GM12878 (cell line): ENCODE measurements at places on chromosomes 5 and 9.
A peak's percentile ranks its signal among the peaks of the same experiment; 100 is the strongest.

- H3K4me3 ChIP-seq = no peak overlapping the region
- H3K4me1 ChIP-seq = no peaks in the 10 kb centered on the region
- H3K27ac ChIP-seq = no peak overlapping the region
- H3K36me3 ChIP-seq = no peaks in the 10 kb centered on the region
- H3K27me3 ChIP-seq = no peaks in the 10 kb centered on the region
These were observed 198.6 kb upstream of the SH3GL2 start for GRCh38 chr9:17380126-17380861.

DNA sequence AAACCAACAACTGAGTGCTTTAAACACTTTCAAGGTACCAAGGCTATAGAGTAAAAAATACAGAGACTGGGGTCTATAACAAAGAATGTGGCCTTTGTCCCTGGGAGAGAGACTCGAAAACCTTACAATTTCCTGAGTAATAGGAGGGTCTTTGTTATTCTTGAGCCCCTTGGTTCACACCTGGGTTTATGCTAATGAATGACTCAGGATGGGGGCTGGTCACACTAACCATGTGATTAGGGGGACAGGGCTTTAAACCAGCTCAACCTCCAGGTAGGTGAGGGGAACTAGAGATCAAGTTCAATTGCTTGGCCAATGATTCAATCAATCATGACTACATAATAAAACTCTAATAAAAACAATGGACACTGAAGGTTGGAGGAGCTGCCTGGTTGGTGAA is 50.2 kb downstream of the PLPP1 start:
- H3K4me3 ChIP-seq = no peak overlapping the region
- H3K4me1 ChIP-seq = no peaks in the 10 kb centered on the region
- DNase-seq = no peak
- no peaks in the 10 kb centered on the region for H3K27me3 ChIP-seq

- no peak for DNase-seq
- H3K27me3 ChIP-seq = no peaks in the 10 kb centered on the region
- no peak overlapping the region for H3K27ac ChIP-seq
- no peaks in the 10 kb centered on the region for H3K36me3 ChIP-seq
- H3K4me1 ChIP-seq = no peaks in the 10 kb centered on the region
These were observed 991.5 kb upstream of the TYRP1 start for GRCh38 chr9:11701706-11702105.

DNA sequence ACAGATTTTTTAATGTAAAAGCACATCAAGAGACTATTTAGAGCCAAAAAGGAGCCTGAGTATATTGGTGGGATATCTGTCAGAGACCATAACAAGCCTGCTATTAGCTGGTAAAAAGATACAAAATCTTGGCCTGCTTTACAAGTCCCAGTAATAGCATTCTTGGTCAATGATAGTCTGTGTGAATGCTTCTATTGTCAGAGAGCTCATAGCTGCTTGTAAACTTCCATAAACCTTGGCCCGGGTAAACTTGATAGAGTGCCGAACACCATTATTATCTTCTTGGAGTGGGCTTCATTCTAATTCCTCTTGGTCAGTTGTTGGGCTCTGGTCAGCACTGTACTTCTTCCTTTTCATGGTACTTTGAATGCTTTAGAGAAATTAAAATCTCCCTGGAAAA is 64.0 kb downstream of the UBAP1 start:
- H3K36me3 ChIP-seq = peaks cover 11% of the 10 kb centered on the region
- no peak for DNase-seq
- no peaks in the 10 kb centered on the region for H3K4me1 ChIP-seq
- no peaks in the 10 kb centered on the region for H3K27me3 ChIP-seq

- H3K36me3 ChIP-seq = no peaks in the 10 kb centered on the region
- H3K4me1 ChIP-seq = 0 out of 2 replicates have a peak, but pooled peaks cover 3% of the 10 kb centered on the region
- H3K4me3 ChIP-seq = no peak overlapping the region
These were observed 1542.8 kb downstream of the EFNA5 start for GRCh38 chr5:106127985-106128384.

GRCh38 chr5:109695005-109695926 is 5.5 kb downstream of the MAN2A1 start:
- H3K4me3 ChIP-seq = peak overlapping the region; percentile 2; the same call in 1 of the 2 replicates
- DNase-seq = peak; percentile 58
- H3K27me3 ChIP-seq = no peaks in the 10 kb centered on the region
- peak overlapping the region; percentile 75 for H3K27ac ChIP-seq
- no peaks in the 10 kb centered on the region for H3K36me3 ChIP-seq
- peaks cover 39% of the 10 kb centered on the region for H3K4me1 ChIP-seq

- peak overlapping the region; percentile 98 for H3K4me3 ChIP-seq
- H3K27me3 ChIP-seq = no peaks in the 10 kb centered on the region
- H3K27ac ChIP-seq = peak overlapping the region; percentile 92
- 0 out of 2 replicates have a peak, but pooled peaks cover 1% of the 10 kb centered on the region for H3K36me3 ChIP-seq
- H3K4me1 ChIP-seq = 0 out of 2 replicates have a peak, but pooled peaks cover 3% of the 10 kb centered on the region
These were observed 1.3 kb downstream of the HMGXB3 start for GRCh38 chr5:150001660-150002486.

DNA sequence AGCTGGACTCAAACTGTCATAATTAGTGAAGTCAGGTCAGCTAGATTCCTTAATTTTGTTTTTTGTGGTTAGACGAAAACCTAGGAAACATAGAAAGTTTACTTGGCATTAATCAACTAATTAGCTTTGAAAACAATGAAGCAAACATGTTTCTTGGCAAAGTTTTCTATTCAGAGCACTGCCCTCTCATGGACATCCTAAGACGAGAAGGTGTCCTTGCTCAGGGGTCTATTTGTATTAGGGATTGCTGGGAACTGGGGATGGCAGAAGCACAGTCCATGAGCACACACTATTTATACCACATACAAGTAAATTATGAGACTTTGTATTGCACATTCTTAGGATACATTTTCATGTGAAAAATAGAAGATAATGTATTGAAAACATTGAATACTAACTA is 49.7 kb downstream of the POC5 start:
- H3K4me3 ChIP-seq = no peak overlapping the region
- H3K4me1 ChIP-seq = peaks cover 10% of the 10 kb centered on the region
- no peak for DNase-seq
- no peak overlapping the region for H3K27ac ChIP-seq
- no peaks in the 10 kb centered on the region for H3K27me3 ChIP-seq
- no peaks in the 10 kb centered on the region for H3K36me3 ChIP-seq

GRCh38 chr5:13566871-13567339 is 377.6 kb downstream of the DNAH5 start:
- no peaks in the 10 kb centered on the region for H3K27me3 ChIP-seq
- no peaks in the 10 kb centered on the region for H3K4me1 ChIP-seq
- no peak for DNase-seq
- no peak overlapping the region for H3K27ac ChIP-seq

DNA sequence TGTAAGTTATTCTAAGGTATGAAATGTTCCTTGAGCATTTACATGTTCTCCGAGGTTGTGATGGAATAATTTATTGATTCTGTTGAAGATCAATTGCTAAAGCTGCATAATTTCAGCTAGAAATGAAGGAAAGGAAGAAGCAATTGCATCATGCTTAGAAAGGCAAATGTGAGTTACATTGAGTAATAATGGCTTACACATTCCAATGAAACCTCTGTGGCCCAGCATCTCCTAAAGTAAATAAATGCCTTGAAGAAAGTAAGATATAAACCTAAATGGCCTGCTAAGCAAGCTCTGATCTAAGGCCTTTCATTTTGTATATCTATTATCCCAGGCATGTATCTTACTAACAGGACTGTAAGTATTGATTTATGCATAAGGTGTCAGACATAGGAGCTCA is 677.3 kb upstream of the RGMB start:
- H3K4me1 ChIP-seq = no peaks in the 10 kb centered on the region
- no peaks in the 10 kb centered on the region for H3K27me3 ChIP-seq
- H3K36me3 ChIP-seq = no peaks in the 10 kb centered on the region
- H3K27ac ChIP-seq = no peak overlapping the region
- no peak for DNase-seq

- H3K27ac ChIP-seq = no peak overlapping the region
- H3K27me3 ChIP-seq = peaks cover 15% of the 10 kb centered on the region
- H3K4me3 ChIP-seq = no peak overlapping the region
- no peaks in the 10 kb centered on the region for H3K36me3 ChIP-seq
These were observed 4.9 kb upstream of the ROR2 start for GRCh38 chr9:91954841-91955471.

DNA sequence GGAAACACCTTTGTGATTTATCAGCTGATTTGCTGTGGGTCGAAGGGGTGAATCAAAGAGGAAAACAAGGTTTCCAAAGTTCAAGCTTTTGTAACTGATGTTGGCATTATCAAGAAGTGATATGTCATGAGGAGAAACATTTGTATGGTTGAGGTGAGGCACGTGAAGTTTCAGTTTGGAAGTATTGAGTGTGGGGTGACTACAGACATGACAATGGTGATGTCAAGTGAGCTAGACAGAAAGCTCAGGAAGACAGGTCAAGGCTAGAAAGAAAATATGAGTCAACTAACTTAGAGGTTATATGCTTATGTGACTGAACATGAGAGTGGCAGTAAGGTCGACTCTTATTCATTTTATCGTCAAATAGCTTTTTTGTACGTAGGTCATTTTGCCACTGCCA is 99.1 kb downstream of the RAB3C start:
- no peak for DNase-seq
- no peak overlapping the region for H3K4me3 ChIP-seq
- no peak overlapping the region for H3K27ac ChIP-seq
- H3K36me3 ChIP-seq = no peaks in the 10 kb centered on the region
- H3K4me1 ChIP-seq = no peaks in the 10 kb centered on the region

- no peaks in the 10 kb centered on the region; the same call in none of the 2 replicates for H3K27me3 ChIP-seq
- no peak overlapping the region for H3K27ac ChIP-seq
- DNase-seq = no peak
These were observed 1.7 kb upstream of the ACO1 start for GRCh38 chr9:32382565-32383320.

GRCh38 chr5:95963650-95964410 is 2.2 kb upstream of the ELL2 start:
- DNase-seq = no peak
- H3K4me1 ChIP-seq = no peaks in the 10 kb centered on the region
- no peak overlapping the region for H3K27ac ChIP-seq
- H3K36me3 ChIP-seq = no peaks in the 10 kb centered on the region
- no peaks in the 10 kb centered on the region for H3K27me3 ChIP-seq

DNA sequence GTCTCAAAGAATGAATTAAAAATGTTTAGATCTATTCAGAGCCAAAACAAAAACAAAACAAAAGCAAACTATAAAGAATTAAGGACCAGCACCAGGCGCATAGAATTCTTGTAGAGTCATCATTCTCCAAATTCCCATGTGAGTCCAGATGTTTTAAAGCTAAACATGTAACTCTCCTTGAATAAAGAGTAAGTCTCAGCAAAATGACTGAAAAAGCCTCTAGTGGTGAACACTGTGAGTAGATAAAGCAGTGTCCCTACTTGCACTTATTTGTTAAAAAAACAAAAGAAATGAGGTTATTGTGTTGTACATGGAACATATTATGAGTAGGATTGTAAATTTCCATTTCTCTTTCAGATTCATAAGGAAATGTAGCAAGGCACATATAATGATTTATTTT is 44.0 kb downstream of the NNT start:
- no peak overlapping the region for H3K27ac ChIP-seq
- DNase-seq = no peak
- no peaks in the 10 kb centered on the region for H3K4me1 ChIP-seq
- H3K27me3 ChIP-seq = no peaks in the 10 kb centered on the region

- H3K4me3 ChIP-seq = no peak overlapping the region
- no peaks in the 10 kb centered on the region for H3K36me3 ChIP-seq
- no peaks in the 10 kb centered on the region; the same call in 1 of the 2 replicates for H3K27me3 ChIP-seq
- H3K27ac ChIP-seq = no peak overlapping the region
- DNase-seq = no peak
These were observed 26.7 kb downstream of the LHX3 start for GRCh38 chr9:136178061-136178772.

- no peak for DNase-seq
- H3K4me3 ChIP-seq = peak overlapping the region; percentile 27; the same call in 1 of the 2 replicates
- peak overlapping the region; percentile 36 for H3K27ac ChIP-seq
- no peaks in the 10 kb centered on the region for H3K36me3 ChIP-seq
- peaks cover 11% of the 10 kb centered on the region for H3K4me1 ChIP-seq
- H3K27me3 ChIP-seq = no peaks in the 10 kb centered on the region
These were observed 22.0 kb upstream of the RAD23B start for GRCh38 chr9:107261106-107261505.

DNA sequence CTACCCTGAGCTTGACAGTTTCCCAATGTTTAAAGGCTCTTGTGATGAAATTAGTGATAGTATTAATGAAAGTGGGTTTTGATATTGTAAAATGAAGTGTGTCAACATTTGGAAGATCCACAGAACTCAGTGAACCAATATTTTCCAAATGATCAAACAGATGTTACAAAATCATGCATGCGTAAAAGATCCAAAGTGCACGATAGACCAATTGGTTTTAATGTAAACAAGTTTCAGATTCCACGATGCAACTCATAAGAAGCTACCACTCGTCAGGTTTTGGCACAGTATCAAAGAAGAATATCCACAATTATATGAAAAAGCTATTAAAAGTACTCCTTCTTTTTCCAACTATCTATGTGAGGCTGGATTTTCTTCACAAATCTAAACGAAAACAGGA is 82.3 kb downstream of the SLC38A9 start:
- peaks cover 4% of the 10 kb centered on the region; the same call in 1 of the 2 replicates for H3K36me3 ChIP-seq
- H3K27ac ChIP-seq = no peak overlapping the region
- H3K27me3 ChIP-seq = no peaks in the 10 kb centered on the region
- no peaks in the 10 kb centered on the region for H3K4me1 ChIP-seq
- no peak for DNase-seq

DNA sequence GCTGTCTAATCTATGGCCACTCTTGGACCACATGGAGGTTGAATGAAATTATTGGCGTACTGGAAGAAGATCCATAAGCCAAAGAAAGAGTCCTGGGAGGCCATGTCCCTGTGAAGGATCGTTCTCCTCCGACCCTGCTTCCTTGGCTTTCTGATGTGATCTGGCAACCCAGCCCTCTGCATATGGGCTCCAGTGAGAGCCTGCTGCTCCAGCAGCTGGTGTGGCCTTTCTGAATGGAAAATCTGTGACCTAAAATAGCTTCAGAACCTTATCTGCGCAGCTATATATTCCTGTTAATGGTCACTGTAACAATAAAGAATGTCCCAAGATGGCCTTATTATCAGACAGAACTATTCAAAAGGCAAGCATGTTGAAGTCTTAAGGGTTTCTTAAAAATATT is 40.2 kb upstream of the PHF2 start:
- DNase-seq = no peak
- peaks cover 36% of the 10 kb centered on the region for H3K36me3 ChIP-seq
- no peak overlapping the region for H3K4me3 ChIP-seq
- no peak overlapping the region for H3K27ac ChIP-seq
- no peaks in the 10 kb centered on the region for H3K27me3 ChIP-seq
- no peaks in the 10 kb centered on the region; the same call in 1 of the 2 replicates for H3K4me1 ChIP-seq

GRCh38 chr9:40914772-40915659 is 213.5 kb downstream of the FOXD4L6 start:
- H3K27ac ChIP-seq = no peak overlapping the region
- no peak overlapping the region for H3K4me3 ChIP-seq
- no peaks in the 10 kb centered on the region for H3K4me1 ChIP-seq
- H3K27me3 ChIP-seq = no peaks in the 10 kb centered on the region

DNA sequence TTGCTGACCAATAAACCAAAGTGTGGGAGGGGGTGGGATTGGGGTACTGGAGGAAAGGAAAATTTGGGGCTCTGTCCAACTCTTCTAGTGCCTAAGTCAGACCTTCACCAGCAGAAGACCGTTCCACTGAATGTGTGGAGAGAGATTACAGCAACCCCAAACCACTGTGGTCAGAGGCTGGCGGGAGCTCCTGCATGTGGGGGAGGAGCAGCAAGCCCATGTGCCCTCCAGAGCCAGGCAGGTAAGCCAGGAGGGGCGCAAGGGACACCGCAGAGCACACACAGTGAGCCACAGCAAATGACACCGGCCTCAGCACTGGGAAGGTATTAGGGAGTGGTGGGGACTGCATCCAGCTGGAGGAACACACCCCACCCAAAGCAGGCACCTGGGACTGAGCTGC is 62.9 kb downstream of the SMIM23 start:
- H3K36me3 ChIP-seq = no peaks in the 10 kb centered on the region
- H3K4me1 ChIP-seq = no peaks in the 10 kb centered on the region
- H3K4me3 ChIP-seq = no peak overlapping the region
- no peak overlapping the region for H3K27ac ChIP-seq
- DNase-seq = no peak
- no peaks in the 10 kb centered on the region for H3K27me3 ChIP-seq
